ENCODE measurements at places on chromosomes 11 and 22.

DNA sequence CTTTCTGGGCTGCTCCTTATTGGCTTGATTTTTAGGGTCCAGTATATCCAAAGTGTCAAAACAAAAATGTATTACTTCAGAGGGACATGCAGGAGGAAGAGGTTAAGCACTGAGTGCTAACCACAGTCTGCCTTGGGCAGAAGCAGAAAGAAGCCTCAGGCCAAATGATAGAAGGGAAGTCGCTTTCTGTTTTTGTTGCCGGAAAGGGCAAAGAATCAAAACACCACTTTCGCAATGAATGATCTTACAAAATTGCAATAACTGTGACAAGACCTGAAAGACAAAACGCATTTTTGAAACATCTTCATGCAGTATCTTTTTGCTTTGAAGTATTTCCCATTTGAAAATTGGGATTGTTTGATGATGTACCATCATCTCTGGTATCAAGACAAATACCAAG, 70.1 kb upstream of the PICALM start:
- DNase-seq, result peak; percentile 36

DNA sequence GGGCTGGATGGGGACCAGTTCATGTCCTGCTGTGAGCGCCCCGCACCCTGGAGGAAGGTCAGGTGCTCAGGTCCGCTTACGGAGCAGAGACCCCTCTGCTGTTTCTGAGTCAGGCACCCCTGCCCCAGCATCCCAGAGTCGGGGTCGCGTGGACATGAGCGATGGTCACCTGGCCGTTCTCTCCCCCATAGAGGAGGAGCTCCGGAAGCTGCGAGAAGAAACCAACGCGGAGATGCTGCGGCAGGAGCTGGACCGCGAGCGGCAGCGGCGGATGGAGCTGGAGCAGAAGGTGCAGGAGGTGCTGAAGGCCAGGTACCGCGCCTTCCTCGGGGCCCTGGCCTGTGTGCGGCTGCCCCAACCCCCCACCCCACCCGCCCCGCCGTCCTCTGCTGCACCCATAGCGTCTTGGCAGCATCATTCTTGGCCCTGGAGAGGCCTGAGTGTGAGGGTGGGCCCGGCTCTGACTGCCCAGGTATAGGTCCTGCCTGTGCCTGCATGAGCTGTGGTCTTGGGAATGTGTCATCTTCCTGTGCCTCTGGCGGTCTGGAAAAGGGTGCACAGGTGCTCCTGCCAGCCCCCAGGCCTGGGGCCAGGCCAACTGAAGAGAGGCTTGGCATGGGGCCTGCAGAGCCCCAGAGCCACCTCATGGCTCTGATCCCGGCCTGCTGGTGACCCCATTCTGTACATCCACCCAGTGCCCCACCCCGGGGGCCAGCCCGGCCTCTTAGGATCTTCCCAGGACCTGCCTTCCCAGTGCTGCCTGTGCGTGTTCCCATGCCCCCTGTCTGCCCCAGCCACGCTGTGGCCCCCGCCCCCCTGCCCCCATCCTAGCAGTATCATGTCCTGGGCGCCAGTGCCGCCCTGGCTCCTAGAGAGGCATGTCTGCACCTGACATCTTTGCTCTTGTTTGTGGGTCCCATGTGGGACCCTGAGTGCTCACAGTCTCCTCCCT, 38.1 kb downstream of the GRAMD4 start:
- no peak for DNase-seq

DNA sequence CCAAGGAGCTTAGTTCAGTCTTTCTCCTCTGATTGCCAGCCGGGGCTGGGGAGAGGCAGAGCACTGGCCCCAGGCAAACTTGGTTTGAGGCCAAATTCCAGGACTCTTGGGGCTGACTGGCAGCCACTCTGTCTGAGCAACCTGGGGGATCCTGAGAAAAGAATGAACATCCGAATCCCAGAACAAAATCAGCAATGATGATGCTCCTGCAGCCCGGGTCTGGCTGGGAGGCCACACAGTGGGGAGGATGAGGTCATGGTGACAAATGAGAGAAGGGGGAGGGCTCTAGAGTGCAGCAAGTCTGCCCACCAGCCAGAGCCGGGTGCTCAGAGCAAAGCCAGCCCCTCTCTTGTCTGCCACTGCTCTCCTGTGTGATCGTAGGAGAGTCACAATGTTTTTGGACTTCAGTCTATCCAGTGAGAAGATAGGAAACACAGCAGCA, 71.8 kb upstream of the PAX6 start:
- no peak for DNase-seq

DNA sequence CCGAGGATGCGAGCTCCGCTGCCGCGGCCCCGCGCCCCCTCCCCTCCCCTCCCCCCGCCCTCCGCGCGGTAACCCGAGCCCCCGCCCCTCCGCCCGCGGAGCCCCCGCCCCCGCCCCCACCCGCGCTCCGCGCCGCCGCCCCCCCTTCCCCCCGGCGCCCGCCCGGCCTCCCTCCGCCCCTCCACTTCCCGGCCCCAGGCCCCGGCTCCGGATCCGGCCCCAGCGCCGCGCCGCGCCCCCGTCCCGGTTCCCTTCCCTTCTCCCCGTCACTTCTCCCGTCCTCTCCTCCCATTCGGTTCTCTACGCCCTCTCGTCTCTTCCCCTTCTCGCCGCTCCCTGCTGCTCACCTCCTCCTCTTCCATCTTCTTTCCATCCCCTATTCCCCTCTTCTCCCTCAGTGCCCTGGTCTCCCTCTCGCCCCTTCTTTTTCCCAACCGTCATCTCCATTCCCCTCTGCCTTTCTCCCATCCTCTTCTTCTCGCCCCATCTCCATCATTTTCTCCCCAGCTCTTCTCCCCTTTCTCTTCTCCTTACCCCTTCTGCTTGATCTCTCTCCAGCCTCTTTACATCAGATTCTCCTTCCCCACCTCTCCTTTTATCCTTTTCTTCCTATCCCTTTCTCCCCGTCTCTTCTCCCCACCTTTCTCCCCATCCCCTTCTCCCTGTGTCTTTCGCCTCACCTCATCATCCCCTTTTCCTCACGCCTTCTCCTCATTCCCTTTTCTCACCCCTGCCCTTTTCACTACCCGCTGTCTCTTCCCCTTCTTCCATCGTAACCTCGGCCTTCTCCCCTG, at the start of gene DCHS1:
Gene DCHS1, minus strand, starts transcription at position 20 of the 794 bp plus-strand sequence. CDS start 14,196 bp downstream, outside the sequence.
- no peak for DNase-seq

- DNase-seq, result no peak
Observed at GRCh38 chr11:119322360-119322739, 5.4 kb upstream of the MCAM start.

- DNase-seq, result no peak
Observed at GRCh38 chr22:39530692-39531331, 1.7 kb downstream of the RPS19BP1 start.

GRCh38 chr11:71066311-71066710, 186.1 kb downstream of the SHANK2 start:
- DNase-seq, result no peak

DNA sequence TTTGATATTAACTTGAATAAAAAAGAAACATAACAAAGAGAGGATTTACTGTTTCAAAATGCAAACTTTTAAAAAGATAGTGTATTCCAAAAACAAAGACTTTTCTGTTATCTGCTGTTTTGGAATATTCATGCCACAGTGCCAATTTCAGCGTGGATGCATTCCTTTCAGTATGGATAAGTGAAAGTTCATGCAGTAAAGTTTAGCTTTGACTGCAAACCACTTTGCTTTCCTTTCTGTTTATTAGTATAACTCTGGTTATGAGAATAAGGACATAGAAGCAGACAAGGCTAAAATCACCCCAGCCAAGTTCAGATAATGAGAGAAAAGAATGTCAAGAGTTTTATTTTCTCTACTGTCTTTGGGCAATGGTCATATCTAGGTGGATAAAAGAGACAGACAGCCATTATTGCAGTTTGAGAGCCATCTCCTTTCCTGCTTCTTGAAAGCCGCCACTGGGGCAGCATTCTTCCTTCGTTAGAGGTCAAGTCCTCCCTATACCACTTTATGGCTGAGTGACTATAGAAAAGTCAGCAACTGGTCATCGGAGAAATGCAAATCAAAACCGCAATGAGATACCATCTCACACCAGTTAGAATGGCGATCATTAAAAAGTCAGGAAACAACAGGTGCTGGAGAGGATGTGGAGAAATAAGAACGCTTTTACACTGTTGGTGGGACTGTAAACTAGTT, 82.4 kb upstream of the BLID start:
- no peak for DNase-seq

GRCh38 chr11:98180511-98180910, 840.2 kb upstream of the CNTN5 start:
- DNase-seq, result no peak

- no peak for DNase-seq
Observed at GRCh38 chr11:94790197-94790596, 22.0 kb downstream of the AMOTL1 start.

GRCh38 chr22:19886605-19887255, 32.1 kb upstream of the GNB1L start:
- no peak for DNase-seq

DNA sequence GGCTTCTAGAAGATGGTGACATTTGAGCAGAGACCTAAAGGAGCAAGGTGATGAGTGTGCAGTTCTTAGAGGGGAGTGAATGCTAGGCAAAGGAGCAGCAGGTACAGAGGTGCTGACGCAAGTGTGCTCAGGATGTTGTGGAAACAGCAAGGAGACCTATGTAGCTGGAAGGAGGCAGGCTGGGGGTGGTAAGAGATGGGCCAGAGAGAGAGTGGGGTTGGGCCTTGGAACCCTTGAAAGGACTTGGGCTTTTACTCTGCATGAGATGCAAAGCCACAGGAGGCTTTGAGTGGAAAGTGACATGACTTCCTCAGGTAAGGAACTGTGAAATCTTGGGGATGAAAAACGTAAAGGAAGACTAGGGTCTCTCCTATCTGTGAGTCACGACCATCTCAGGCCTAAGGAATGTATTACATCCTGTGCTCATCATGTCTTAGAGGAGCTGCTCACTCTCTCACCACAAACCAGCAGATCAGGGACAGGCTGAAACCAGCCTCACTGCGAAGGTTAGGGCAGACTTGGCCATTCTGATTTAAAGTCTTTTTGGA, 65.4 kb downstream of the MICAL2 start:
- DNase-seq, result no peak

GRCh38 chr22:48705917-48706605, 1121.6 kb downstream of the BRD1 start:
- DNase-seq, result peak; percentile 23

DNA sequence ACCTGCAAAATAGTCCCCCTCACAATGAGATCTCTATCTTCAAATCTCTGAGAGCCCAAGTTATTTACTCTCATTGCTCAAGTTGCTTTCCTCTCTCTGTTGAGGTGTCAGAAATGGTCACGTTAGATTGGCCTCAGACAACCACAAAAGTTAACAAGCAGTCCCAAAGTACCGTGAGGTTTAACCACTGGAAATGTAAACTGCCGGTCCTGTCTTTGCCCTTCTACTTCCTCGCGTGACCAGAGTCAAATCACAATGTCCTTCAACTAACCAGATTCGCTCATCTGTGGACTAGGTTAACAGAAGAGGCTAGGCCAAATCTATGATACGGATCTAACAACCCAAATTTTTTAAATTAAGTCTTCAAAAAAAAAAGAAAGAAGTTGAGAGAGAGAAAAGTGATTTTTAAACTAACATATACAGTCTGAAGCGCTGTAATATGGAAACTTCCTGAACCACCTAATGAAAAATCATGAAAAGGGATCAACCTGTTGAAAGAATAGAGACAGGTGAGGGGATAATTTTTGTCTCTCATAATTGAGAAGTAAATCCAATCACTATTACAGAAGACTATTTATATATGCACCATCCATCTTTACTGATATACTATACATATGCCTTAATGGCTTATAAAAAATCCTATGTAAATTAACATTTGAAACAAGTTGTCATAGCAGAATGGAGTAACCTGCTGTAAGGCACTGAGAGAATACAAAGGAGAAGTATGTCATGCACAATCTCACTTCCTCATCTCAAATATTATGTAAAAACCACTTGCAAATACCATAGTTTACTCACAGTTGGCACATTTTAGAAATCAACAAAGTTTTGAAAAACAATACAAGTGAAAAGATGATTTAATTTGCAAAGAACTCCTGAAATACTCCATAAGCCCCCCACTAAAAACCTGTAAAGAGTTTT, 3.3 kb upstream of the JAML start:
- no peak for DNase-seq

DNA sequence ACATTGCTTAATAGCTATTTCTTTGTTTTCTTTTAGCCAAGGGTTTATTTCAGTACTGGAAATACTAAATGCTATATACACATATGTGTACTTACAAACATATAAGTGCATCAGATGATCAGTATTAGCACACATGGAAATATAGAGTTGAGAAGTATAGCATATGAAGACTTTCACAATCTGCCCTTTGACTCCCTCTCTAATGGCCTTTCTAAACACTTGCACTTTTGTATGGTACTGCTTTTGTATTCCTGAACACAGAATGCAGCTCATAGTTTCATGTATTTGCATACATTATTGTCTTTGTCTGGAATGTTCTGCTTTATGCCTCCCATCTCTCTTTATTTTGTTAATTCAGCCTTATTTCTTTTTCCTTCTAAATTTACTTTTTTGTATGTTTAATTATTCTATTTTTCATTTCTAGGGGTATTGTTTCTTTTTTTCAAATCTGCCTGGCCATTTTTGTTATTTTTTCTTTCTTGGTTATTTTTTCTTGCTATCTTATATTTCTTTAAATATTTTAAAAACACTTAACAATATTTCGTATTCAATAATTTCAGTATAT, 28.8 kb downstream of the ACER3 start:
- DNase-seq, result no peak

GRCh38 chr11:26470992-26471391, 101.1 kb downstream of the MUC15 start:
- DNase-seq, result no peak

DNA sequence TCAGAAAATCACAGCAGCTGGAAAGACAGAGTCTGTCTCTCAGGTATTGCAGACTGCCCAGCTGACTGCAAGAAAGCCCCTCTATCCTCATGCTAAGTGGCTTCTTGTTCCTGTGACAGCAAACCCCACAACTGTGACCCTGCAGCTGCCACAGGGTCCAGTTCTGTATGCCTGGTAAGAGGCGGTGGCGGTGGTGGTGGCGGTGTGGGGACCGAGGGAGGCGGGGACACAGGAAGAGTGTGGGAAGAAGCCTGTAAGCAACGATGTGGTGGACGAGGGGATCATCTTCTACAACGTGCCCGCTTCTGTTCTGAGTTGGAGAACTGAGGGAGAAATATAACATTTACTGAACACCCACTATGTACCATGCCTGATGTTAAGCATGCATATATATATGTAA, 112.4 kb downstream of the TENM4 start:
- no peak for DNase-seq

GRCh38 chr11:18791207-18791968, at the start of gene PTPN5:
PTPN5 (minus strand) TSS chr11:18791798; CDS start chr11:18771958, 19,840 bp downstream.
- no peak for DNase-seq

DNA sequence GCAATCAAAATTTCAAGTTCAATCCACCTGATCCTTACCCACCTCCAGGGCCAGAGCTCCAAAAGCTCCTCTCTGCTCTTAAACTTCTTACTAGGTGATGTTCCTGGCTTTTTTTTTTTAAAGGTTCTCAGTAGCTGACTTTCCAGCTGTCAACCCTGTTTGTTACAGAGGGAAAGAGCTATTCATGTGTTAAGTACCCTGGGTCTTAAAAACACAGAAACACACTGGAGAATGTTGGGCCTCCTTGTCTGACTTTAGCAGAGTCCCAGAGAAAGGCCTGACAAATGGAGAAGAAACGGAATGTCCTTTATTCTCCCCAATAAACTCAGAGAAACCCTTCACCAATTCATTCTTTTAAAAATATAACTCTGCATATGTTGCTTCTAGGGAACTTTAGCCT, 3.2 kb downstream of the LRRC4C start:
- DNase-seq, result no peak

- DNase-seq, result no peak
Observed at GRCh38 chr11:113529606-113530005, 54.4 kb upstream of the DRD2 start.

GRCh38 chr11:119369132-119369925, 12.2 kb downstream of the USP2 start:
- no peak for DNase-seq

All from activated naive CD4-positive, alpha-beta T cell treated with anti-CD3 and anti-CD28 coated beads, Interleukin-2, amount 50 U/mL, for 72 hours (primary cell).